ENCODE measurements at places on chromosomes 4 and X.

GRCh38 chrX:55159551-55159950, 60.6 kb upstream of the PAGE5 start:
- DNase-seq = no peak

DNA sequence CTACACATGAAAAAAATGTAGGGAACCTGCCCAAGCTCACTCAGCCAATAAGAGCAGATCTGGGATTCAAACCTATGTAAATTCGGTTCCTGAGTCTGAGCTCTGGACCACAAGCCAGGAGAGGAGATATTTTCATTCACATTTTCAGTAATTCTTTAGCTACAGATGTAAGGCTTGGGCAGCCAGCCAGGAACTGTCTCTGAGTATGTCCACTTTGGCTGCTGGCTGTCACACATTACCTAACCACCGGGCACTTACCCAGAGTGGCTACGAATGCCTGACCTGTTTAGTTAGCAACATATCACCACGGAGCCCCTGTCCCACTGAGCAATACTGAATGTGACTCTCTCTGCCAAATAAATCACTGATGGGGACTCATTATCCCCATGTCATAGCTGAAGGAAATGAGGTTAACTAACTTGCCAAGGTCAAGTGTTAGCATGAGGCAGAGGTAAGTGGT, 15.3 kb downstream of the USP46 start:
- no peak for DNase-seq

GRCh38 chrX:1231850-1232465, 19.5 kb upstream of the CRLF2 start:
- DNase-seq = no peak

DNA sequence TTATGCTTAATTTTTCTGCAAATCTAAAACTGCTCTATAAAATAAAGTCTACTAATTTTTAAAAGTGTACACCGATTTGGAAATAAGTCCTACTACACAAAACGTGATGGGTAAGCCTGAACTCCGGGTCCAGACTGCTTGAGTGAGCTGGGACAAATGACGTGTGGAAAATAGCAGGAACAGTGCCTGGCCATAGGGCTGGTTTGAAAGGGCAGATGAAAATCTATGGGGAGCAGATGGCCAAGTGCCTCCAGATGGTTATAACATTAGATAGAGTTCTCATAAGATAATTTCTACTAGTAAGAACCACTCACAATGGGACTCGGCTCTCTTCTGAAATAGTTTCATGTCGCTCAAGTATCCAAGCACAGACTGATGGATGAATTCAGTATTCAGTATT, 52.5 kb downstream of the F11 start:
- DNase-seq = no peak

- DNase-seq = no peak
Measured at GRCh38 chr4:108126806-108127205, 41.9 kb downstream of the LEF1 start.

DNA sequence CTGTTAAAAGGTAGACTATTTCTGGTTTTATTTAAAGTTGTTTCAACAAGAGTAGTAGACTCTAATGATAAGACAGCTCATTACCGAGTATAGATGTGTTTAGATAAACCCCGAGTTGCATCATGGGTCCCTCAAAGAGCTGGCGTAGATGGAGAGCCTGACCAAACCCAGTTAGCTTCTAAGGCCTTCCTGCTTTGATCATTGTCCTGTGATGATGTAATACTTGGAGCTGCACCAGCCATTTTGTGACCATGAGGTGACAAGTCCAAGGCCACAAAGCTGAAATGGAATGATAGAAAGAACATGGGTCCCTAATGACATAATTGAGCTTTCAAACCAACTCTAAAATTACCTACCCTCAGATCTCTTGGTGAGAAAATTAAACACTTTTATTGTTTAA, 66.6 kb upstream of the TAB3 start:
- no peak for DNase-seq

GRCh38 chrX:118392716-118393115, 46.8 kb downstream of the WDR44 start:
- no peak for DNase-seq

GRCh38 chr4:113882668-113883067, 96.8 kb downstream of the ARSJ start:
- no peak for DNase-seq

- DNase-seq = no peak
Measured at GRCh38 chrX:8349816-8350544, 114.7 kb upstream of the VCX3B start.

DNA sequence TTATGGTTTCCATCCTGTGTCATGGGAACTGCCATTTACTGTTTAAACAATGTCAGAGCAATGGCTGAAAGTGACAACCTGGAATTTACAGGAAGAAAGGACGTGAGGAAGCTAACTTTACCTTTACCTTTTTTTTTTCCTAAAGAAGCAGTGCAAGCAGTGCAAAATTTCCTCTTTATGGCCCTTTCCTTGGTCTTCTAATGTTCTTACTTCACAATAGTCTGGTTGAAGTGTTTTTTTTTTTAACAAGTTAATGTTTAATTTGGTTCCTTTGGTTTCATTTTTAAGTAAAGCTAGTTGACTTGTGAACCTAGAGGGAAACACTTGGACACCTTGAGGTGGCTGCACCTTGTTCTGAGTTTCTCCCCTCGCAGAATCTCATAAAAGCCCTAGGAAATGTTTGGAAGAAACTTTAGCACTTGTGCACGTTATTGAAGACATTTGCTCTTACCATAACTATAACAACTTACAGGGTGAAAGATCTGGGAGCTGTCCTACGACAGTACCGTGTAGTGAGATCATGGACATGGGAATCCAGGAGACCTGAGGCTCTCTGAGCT, 1.8 kb downstream of the SGMS2 start:
- DNase-seq = no peak

DNA sequence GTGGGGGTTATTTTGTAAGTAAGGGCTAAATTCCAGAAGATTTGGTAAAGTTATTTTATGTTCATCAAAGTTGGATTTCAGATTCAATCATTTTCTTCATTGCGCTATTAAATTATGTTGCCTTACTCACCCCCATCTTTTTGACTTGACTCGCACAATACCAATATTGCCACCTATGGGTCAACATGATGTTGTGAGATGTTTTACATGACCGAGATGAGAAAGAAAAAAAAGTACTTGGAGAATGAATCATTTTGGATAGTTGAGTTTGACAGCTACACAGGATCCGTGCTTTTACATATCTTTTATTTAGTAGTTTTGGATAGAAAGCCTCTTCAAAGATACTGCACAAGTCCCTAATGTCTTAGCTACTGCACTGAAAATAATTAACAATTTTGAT, 224.2 kb upstream of the EMCN start:
- DNase-seq = no peak

DNA sequence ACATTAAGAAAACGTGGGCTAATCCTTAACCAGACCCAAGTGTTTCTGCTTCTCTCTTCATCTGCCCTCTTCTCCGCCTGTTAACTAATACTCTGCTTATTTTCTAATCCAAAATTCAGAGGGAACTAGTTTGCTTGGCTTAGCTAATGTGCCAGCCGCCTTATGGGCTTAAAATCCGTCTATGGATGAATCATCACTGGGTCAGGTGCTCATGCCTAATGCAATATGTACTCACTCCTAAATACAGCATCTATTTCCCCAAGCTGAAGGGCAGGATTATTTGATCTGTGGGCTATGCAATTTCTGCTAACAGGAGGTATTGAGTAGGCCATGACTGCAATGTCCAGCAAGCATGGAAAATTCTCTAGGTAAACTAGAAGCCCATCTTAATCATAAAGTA, 12.4 kb downstream of the DYNLT3 start:
- DNase-seq = no peak

DNA sequence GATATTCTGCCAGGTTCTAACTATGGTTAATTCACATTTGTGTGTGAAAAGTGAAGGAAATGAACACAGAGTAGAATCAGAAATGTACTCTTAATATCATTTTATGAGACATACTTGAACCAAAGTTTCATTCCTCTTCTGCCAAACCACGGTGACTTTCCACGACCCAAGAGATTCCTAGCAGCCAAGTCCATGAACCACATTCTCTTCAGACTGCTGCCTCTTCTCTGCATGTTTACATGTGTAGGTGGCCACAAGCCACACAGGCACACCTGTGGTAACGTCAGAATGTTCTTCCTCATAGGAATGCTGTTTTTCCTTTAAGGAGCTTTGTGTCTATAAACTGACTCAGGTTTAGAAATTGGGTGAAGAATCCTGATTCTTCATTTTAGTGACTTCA, 1411.2 kb downstream of the RAPGEF2 start:
- DNase-seq = no peak

DNA sequence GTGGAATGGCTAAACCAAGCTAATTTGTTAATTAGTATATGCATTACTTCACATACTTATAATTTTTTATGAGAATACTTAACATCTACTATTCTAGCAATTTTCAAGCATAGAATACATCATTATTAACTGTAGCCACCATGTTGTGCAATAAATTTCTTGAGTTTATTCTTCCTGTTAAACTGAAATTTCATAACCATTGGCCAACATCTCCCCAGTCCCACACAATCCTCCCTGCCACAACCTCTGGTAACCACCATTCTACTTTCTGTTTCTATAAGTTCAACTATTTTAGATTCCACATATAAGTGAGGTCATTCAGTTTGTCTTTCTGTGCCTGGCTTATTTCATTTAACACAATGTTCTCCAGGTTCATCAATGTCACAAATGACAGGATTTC, 208.5 kb downstream of the PPP4R3C start:
- DNase-seq = no peak

DNA sequence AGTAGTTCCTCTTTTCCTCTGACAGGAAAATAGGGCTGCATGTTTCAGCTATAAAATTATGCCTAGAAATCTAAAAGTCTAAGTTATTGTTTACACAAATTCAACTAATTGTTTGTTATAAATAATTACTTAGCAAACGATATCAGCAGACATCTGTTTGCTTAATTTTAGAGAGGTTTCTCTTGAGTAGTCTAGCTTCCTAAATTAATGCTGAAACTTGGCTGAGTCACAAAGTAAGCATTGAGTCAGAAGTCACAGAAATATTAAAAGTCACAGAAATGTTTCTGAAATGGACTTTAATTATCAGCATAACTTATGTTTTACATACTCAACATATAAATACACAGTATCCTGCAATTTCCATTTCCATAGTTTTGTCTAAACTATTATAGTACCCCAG, 1044.0 kb downstream of the CCSER1 start:
- no peak for DNase-seq

Data from ELF-1 (cell line).